ENCODE measurements at places on chromosomes 1 and 21.
A peak's percentile ranks its signal among the peaks of the same experiment; 100 is the strongest.

DNA sequence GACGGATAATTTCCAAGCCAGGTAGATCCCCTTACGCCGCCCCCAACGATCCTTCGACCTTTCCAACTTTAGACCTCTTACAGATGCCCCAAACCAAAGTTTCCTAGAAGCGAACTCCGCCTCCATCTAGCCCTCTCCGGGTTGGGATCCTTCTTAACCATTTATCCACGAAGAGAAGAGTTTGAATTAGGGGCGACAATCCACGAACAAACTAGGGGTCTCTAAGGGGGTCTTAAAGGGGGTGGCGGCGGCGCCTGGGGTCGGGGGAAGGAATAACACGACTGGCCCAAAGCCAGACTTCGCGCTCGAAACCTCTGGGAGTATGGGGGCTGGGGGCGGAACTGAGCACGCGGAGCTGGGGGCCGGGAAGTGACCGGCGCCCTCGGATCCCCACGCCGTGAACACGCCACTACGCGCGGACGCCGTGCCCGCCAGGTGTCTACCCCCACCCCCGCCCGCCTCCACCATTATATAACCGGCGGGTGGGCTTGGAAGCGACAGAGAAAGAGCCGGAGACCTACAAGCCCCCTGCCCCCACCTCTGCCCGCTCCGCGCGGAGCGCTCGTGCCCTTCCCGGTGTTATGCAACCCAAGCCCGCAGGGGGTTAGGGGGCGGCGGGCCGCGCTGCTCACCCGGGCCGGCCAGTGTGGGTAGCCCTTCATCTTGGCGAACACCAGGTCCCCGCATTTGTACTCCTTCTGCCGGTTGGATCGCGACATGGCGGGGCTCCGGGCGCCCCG is 594 bp downstream of the HDGF start:
- H3K4me3 ChIP-seq = peak overlapping the region; percentile 97
- no peaks in the 10 kb centered on the region for H3K27me3 ChIP-seq
- H3K4me1 ChIP-seq = peaks cover 59% of the 10 kb centered on the region
- DNase-seq = peak; percentile 87
- peak overlapping the region; percentile 99 for H3K27ac ChIP-seq

DNA sequence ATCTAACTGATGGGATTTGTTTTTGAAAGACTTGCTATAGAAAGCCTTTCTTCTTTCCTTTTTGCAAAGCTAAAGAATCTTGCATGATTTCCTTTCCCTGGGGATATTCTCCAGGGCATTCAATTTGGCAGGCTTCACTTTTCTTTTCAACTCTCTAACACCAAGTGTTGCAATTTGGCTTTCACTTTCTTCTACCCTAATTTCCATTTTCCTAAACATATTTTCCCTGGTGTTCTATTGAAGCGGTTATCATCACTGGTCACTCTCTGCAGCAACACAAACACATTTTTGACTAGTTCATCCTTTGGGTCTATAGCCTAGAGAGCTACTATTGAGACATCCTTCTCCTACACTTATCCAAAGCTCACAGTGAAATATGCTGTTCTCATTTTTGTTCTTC is 424.5 kb downstream of the NEGR1 start:
- H3K27me3 ChIP-seq = no peaks in the 10 kb centered on the region
- no peak overlapping the region for H3K4me3 ChIP-seq

GRCh38 chr1:109531826-109532364 is 7.8 kb upstream of the GPR61 start:
- H3K27me3 ChIP-seq = no peaks in the 10 kb centered on the region
- no peak overlapping the region for H3K4me3 ChIP-seq
- DNase-seq = peak; percentile 84
- H3K4me1 ChIP-seq = peaks cover 7% of the 10 kb centered on the region
- H3K36me3 ChIP-seq = no peaks in the 10 kb centered on the region

DNA sequence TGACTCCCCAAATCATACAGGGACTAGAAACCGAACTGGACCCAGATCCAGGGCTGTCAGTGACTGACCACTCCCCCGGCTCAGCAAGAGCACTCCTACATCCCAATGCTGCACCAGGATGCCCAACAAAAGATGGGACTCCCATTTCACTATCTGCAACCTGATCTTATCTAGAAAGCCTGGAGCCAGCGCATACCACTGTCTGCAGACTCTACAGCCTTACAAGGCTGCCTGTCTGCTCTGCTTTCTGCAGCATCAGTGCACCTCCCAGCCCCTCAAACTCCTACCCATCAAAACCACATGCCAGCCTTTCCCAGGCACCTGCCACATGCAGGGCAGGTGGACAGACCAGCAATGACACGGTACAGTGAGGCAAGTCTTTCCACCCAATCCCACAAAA is 52.2 kb downstream of the SSBP3 start:
- no peaks in the 10 kb centered on the region for H3K36me3 ChIP-seq
- no peaks in the 10 kb centered on the region for H3K27me3 ChIP-seq
- H3K27ac ChIP-seq = no peak overlapping the region
- H3K4me3 ChIP-seq = no peak overlapping the region
- no peak for DNase-seq

DNA sequence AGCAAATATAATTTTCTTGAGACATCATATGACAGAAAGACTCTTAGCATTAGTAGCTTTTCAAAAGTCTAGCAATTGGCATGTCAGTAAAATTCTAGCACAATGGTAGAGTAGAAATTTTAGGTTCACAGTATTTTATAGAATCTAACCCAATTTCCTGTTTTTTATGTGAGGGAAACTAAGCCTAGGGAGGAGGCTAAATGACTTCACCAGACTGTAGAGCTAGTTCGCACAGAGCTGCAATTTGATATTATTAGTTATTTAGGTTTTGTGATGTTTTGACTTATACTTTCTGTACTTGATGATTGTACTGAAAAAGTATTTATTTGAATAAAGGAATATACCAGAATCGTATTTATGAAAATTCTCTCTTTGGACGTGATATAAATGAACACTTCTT is 68.5 kb downstream of the CACHD1 start:
- H3K4me3 ChIP-seq = no peak overlapping the region
- H3K27me3 ChIP-seq = no peaks in the 10 kb centered on the region
- H3K27ac ChIP-seq = no peak overlapping the region
- H3K36me3 ChIP-seq = no peaks in the 10 kb centered on the region
- no peak for DNase-seq
- H3K4me1 ChIP-seq = peaks cover 59% of the 10 kb centered on the region

DNA sequence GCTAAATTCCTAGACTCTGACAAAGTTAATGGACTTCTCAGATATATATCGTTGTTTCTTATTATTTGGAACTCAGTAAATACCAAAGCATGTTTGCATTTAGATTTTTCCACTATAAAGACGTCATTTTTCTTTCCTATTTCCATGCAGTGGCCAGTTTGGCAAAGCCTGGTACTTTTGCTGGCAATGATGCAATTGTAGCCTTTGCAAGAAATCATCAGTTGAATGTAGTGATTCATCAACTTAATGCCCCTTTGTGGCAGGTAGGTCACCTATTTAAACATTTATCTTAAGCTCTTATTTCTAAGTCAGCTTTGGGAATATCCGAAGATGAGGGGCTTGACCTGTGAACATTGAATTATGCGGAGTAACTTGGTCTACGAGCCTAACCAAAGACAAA is 12.0 kb downstream of the OTUD3 start:
- H3K4me1 ChIP-seq = no peaks in the 10 kb centered on the region
- H3K27ac ChIP-seq = no peak overlapping the region
- no peak overlapping the region for H3K4me3 ChIP-seq

DNA sequence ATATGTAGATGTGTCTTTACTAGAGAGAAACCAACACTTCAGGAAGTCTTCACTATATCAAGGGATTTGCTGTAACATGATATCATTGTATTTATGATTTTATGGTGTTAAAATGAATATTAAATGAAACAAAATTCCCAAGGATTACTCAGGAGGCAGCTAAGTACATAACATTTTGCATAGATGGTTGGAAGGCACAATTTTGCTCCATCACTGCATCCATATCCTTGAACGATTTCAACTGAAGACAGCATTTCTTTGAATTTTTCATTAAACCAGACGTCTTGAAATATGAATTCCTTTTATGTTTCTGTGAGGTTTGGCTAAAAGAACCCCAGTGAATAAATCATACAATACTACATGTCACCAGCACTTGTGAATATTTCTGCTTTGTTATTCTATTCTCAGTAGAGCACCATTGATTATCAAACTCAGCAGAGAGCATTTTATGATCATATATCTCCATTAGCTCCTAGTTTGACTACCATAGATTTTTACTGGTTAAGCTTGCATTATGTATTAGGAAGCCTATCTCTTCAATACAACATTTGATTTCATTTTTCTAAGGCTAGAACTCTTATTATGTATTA is 37.3 kb downstream of the SPATA17 start:
- no peak overlapping the region for H3K4me3 ChIP-seq
- no peaks in the 10 kb centered on the region for H3K36me3 ChIP-seq
- no peak for DNase-seq
- H3K27ac ChIP-seq = no peak overlapping the region
- no peaks in the 10 kb centered on the region for H3K4me1 ChIP-seq

GRCh38 chr1:11741482-11741881 is 5.5 kb downstream of the AGTRAP start:
- H3K36me3 ChIP-seq = no peaks in the 10 kb centered on the region
- peaks cover 40% of the 10 kb centered on the region for H3K4me1 ChIP-seq
- DNase-seq = no peak
- H3K27me3 ChIP-seq = no peaks in the 10 kb centered on the region
- H3K4me3 ChIP-seq = no peak overlapping the region

- no peak for DNase-seq
- H3K27ac ChIP-seq = no peak overlapping the region
- H3K4me1 ChIP-seq = no peaks in the 10 kb centered on the region
- no peaks in the 10 kb centered on the region for H3K27me3 ChIP-seq
- H3K4me3 ChIP-seq = no peak overlapping the region
Observed at GRCh38 chr1:152873495-152873894, 4.6 kb upstream of the SMCP start.

- H3K4me3 ChIP-seq = no peak overlapping the region
- H3K4me1 ChIP-seq = no peaks in the 10 kb centered on the region
- H3K27me3 ChIP-seq = no peaks in the 10 kb centered on the region
Observed at GRCh38 chr1:227038401-227038800, 98.3 kb downstream of the COQ8A start.

- H3K4me1 ChIP-seq = no peaks in the 10 kb centered on the region
- H3K36me3 ChIP-seq = peaks cover 28% of the 10 kb centered on the region
- H3K27me3 ChIP-seq = no peaks in the 10 kb centered on the region
- DNase-seq = no peak
- H3K4me3 ChIP-seq = no peak overlapping the region
Observed at GRCh38 chr21:46005481-46005881, 23.9 kb downstream of the COL6A1 start.

- H3K27me3 ChIP-seq = no peaks in the 10 kb centered on the region
- H3K36me3 ChIP-seq = no peaks in the 10 kb centered on the region
- H3K4me3 ChIP-seq = no peak overlapping the region
- peaks cover 20% of the 10 kb centered on the region for H3K4me1 ChIP-seq
Observed at GRCh38 chr1:2185880-2186855, 8.4 kb downstream of the FAAP20 start.

- H3K4me1 ChIP-seq = no peaks in the 10 kb centered on the region
- no peak overlapping the region for H3K4me3 ChIP-seq
- no peaks in the 10 kb centered on the region for H3K27me3 ChIP-seq
- no peaks in the 10 kb centered on the region for H3K36me3 ChIP-seq
- no peak for DNase-seq
Observed at GRCh38 chr1:175548774-175549173, 194.6 kb downstream of the TNR start.

GRCh38 chr1:212351588-212352362 is 62.9 kb downstream of the PACC1 start:
- DNase-seq = no peak
- no peaks in the 10 kb centered on the region for H3K36me3 ChIP-seq
- no peaks in the 10 kb centered on the region for H3K27me3 ChIP-seq
- H3K4me3 ChIP-seq = no peak overlapping the region
- H3K27ac ChIP-seq = no peak overlapping the region
- no peaks in the 10 kb centered on the region for H3K4me1 ChIP-seq

GRCh38 chr21:32070126-32070525 is 197.3 kb downstream of the HUNK start:
- H3K27me3 ChIP-seq = no peaks in the 10 kb centered on the region

- H3K36me3 ChIP-seq = no peaks in the 10 kb centered on the region
- no peaks in the 10 kb centered on the region for H3K27me3 ChIP-seq
- no peak for DNase-seq
- no peaks in the 10 kb centered on the region for H3K4me1 ChIP-seq
- H3K4me3 ChIP-seq = no peak overlapping the region
Observed at GRCh38 chr1:5490635-5491034, 501.6 kb downstream of the NPHP4 start.

DNA sequence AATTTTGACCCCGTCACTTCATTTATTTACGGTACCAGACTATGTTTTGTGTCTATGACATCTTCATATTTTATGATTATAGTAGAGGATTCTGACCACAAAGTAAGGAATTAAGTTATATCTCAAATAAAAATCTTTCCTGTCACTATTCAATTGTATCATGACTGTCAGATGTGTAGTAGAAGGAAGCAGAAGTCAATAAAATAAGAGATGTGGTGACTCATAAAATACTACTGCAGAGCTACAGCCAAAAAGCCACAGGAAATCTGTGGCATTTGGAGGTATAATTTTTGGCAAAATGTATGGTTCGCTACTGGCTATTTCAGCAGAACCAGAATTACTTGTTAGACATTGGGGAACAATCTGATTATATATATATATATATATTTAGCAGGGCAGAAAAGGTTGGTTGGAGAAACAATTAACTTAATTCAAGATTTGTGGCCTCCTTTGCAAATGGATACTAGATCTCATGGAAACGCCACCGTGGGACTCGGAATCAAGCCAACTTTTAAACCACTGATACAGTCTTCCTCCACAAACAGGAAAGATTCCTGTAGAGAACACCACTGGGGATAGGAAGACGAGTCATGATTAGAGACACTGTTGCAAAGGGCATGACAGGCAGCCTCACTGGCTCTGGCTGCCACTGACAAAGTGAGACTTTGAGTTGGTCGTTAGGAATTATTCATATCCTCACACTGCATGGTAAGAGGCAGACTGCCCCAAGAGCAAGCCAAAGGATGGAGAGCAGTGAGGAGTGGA is 5.1 kb downstream of the FCRL2 start:
- no peaks in the 10 kb centered on the region for H3K36me3 ChIP-seq
- H3K4me1 ChIP-seq = no peaks in the 10 kb centered on the region
- H3K27me3 ChIP-seq = no peaks in the 10 kb centered on the region
- no peak overlapping the region for H3K27ac ChIP-seq
- no peak overlapping the region for H3K4me3 ChIP-seq
- DNase-seq = no peak

DNA sequence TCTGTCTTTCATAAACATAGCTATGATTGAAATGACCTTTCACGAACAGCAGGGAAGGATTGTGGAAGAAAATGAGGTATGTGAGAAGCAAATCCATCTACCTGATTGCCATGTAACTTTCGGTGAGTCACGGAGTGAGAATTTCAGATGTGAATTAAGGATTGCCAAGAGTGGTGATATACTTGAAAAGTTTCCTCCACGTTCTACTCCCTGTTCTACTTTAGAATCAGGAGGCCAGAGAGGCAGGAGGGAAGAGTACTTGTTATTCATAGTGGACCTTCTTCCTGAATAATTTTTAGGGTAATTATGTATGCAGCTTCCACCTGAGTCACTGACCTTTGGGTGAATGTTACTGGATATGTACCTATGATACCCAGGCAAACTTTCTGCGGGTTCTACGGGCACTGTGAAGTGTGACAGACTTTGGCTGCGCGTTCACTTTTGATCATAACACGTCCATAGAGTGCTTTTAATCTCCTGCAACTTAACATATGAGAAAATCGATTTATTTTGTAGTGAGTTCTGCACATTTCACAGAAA is 2.6 kb upstream of the KCNE1 start:
- no peak for DNase-seq

GRCh38 chr1:46043458-46044017 is 88.9 kb downstream of the PIK3R3 start:
- H3K36me3 ChIP-seq = no peaks in the 10 kb centered on the region
- no peak for DNase-seq
- H3K27ac ChIP-seq = no peak overlapping the region
- no peak overlapping the region for H3K4me3 ChIP-seq
- no peaks in the 10 kb centered on the region for H3K27me3 ChIP-seq
- no peaks in the 10 kb centered on the region for H3K4me1 ChIP-seq
